Activated CD4-positive, alpha-beta T cell treated with anti-CD3 and anti-CD28 coated beads, Interleukin-2, amount 10 ng/mL, durations not matched to agents 7 days and 5 days (primary cell): ENCODE measurements at places on chromosomes 12 and 14. TPM values are rescaled to one million over a fixed set of nuclear protein-coding genes. Genes with fewer than 3 reads are reported as not detected.
A peak's percentile ranks its signal among the peaks of the same experiment; 100 is the strongest.

DNA sequence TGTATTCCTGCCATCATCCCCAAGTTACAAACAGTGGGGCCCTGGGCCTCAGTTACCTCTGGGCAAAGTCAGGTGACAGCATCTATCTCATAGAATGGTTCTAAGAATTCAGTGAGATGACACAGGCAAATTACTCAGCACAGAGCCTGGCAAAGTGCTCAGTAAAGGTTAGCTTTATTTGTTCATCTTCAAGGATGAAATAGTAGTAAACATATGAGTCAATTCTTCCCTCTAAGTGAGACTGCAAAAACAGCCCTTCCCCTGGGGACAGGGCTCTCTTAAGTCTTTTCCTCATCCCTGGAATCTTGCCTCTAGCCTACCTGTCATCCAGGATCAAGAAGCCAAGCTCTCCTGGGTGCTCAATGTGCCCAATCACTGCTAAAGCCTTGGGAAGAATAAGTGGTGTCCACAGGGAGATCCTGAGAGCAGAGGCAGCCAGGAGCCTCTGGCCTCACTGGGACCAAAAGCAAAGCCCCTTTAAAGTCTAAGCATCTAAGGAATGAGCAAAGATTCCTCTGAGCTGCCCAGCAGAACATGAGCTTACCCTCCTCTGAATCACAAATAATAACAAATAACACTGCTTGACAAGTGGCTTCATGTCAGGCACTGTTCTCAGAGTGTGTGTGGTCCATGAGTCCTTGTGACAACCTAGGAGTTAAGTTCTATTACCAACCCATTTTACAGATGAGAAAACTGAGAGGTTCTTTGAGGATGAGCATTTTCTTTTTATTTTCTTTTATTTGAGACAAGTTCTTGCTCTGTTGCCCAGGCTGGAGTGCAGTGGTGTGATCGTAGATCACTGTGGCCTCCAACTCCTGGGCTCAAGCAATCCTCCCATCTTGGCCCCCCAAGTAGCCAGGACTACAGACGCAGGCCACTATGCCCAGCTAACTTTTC is 12.1 kb downstream of the NUAK1 start:
- H3K36me3 ChIP-seq, result no peaks in the 10 kb centered on the region
- no peak overlapping the region for H3K4me3 ChIP-seq
- H3K27ac ChIP-seq, result no peak overlapping the region
- no peak for DNase-seq

DNA sequence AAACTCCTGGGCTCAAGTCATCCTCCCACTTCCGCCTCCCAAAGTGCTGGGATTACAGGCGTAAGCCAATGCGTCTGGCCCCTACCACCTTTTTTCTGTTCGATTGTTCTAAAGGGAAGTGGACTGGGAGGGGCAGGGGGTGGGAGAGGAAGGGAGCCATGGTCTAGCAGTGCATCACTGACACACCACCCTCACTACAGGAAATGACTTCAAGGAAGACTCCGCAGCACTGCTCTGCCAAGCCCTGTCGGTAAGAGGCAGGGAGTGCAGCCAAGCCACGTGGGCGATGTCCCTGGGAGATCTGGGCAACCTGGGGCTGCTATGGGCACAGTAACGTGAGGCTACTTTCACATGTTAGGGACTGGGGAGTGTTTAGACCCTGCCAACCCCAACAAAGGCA is 18.0 kb downstream of the LRRC74A start:
- H3K27me3 ChIP-seq, result peaks cover 15% of the 10 kb centered on the region
- DNase-seq, result peak; percentile 75
- no peak overlapping the region for H3K4me3 ChIP-seq
- peaks cover 10% of the 10 kb centered on the region for H3K4me1 ChIP-seq

GRCh38 chr12:127401005-127401404 is 866.0 kb upstream of the TMEM132C start:
- no peaks in the 10 kb centered on the region for H3K36me3 ChIP-seq
- no peak overlapping the region for H3K4me3 ChIP-seq
- no peaks in the 10 kb centered on the region for H3K4me1 ChIP-seq
- DNase-seq, result no peak
- peaks cover 4% of the 10 kb centered on the region for H3K27me3 ChIP-seq

DNA sequence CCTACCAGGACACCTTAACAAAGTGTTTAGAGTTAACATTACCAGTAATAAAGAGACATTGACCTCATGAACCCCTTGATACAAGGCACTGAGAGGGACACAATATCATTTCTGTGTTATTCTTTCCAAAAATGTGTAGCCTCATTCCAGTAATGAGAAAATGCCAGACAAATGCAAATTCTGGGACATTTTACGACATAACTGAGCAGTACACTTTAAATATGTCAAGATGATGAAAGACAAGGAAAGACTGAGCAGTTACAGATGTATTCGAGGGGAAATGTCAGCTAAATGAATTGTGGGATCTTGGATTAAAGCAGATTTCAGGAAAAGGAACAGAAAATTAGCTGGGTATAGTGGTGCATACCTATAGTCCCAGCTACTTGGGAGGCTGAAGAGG is 255.6 kb downstream of the ERC1 start:
- no peaks in the 10 kb centered on the region for H3K27me3 ChIP-seq
- H3K36me3 ChIP-seq, result no peaks in the 10 kb centered on the region
- no peak overlapping the region for H3K4me3 ChIP-seq
- DNase-seq, result no peak
- no peaks in the 10 kb centered on the region for H3K4me1 ChIP-seq
- no peak overlapping the region for H3K27ac ChIP-seq

DNA sequence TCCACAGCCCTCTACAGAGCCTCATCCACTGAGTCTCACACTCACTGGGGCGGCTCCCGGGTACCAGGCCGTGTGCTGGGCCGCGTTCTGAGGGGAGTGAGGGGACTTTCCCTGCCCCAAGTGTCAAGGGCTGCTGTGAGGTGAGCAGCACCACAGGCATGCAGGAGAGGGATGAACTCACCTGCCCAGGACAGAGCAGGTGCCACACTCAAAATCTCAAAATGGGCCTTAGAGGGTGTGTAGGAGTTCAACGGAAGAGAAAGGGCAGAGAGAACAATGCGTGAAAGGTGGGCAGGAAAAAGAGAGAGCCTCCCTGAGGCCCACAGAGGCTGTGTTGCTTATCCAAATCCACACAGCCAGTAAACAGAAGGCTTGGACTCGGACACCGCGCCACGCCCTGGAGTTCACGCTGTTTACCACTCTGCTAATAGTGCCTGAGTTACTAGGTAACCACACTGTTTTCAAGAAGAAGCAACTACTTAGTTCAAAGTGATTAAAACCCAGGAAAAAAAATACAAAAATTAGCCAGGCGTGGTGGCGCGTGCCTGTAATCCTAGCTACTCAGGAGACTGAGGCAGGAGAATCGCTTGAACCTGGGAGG is 32.7 kb downstream of the TSPAN11 start:
- H3K27me3 ChIP-seq, result no peaks in the 10 kb centered on the region
- no peaks in the 10 kb centered on the region for H3K36me3 ChIP-seq
- no peak for DNase-seq
- H3K27ac ChIP-seq, result no peak overlapping the region

- H3K4me3 ChIP-seq, result peak overlapping the region; percentile 81
- H3K36me3 ChIP-seq, result no peaks in the 10 kb centered on the region
- peak overlapping the region; percentile 91 for H3K27ac ChIP-seq
- H3K27me3 ChIP-seq, result peaks cover 26% of the 10 kb centered on the region
- peaks cover 35% of the 10 kb centered on the region for H3K4me1 ChIP-seq
These were observed 740 bp upstream of the PRPF40B start for GRCh38 chr12:49622501-49623141.

DNA sequence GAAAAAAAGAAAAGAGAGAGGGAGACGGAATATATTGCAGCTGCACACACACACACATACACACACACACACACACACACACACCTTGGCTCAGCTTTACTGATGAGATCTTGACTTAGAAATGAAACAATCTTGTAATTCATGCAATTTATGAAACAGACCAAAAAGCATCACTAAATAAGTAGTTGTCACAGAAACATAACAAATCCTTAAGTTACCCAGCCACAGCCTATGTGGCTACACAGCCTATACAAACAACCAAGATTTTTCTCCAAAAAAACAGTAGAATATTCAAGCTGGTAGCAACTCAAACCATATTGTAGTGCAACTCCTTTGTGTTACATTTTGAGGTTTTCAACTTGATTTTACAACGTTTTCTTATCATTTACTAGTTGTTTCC is 37.9 kb upstream of the GNG2 start:
- H3K36me3 ChIP-seq, result no peaks in the 10 kb centered on the region
- no peaks in the 10 kb centered on the region for H3K4me1 ChIP-seq
- no peak overlapping the region for H3K27ac ChIP-seq
- peaks cover 3% of the 10 kb centered on the region for H3K27me3 ChIP-seq
- DNase-seq, result no peak
- H3K4me3 ChIP-seq, result no peak overlapping the region

DNA sequence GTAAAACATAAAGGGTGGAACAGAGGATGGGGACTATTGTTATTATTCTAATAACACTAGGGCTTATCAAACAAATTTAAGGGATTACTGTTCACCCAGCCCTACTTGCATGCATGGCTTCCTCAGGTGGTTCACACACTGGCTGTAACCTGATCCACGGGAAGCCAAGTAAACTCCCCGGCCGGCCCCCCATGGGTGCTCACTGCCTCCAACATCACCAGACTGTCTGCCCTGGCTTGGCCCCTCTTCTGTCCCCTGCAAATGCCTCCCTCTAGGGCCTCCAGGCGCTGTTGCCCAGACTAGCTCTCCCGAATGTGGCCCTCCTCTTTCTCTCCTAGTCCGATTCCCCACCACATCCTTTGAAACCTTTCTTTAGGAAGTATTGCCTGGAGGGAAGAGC is 18.6 kb downstream of the FAIM2 start:
- H3K4me1 ChIP-seq, result no peaks in the 10 kb centered on the region
- no peak overlapping the region for H3K4me3 ChIP-seq
- no peak overlapping the region for H3K27ac ChIP-seq
- no peak for DNase-seq
- no peaks in the 10 kb centered on the region for H3K27me3 ChIP-seq

DNA sequence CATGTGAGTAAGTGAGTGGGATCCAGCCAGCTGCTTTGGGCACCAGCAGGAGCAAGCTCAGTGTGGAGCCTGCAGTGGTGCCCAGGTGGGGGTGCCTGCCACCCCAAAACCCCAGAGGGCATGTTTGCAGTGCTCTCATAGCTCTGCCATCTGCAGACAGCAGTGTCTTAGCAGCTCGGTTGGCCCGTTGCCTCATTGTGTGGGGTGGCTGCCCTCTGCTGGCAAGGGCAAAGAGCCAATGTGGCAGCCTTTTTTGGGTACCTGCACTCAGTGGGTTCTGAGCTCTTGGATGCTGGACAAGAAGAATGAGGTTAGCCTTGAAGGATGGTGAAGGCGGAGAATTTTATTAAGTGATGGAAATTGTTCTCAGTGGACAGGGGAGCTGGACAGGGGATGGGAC is 52.3 kb downstream of the NEUROD4 start:
- no peak overlapping the region for H3K4me3 ChIP-seq
- no peak overlapping the region for H3K27ac ChIP-seq
- H3K36me3 ChIP-seq, result no peaks in the 10 kb centered on the region
- H3K4me1 ChIP-seq, result peaks cover 2% of the 10 kb centered on the region
- peaks cover 20% of the 10 kb centered on the region for H3K27me3 ChIP-seq

DNA sequence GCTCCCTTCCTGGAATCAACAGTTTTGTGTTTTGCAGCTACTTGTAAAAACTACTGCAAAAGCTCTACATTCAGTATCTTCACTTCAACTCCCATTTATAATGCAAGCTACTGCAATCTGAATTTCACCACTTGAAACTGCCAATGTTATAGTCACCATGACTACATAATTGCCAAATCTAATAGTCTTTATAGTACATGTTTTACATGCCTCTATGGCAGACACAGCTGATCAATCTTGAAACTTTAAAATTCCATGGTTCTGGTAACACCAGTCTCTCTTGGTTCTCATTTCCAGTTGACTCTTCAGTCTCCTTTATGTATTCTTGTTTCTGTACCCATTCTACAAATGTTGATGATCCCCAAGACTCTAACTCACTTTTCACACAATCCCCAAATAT is 185.9 kb downstream of the MED13L start:
- H3K27me3 ChIP-seq, result no peaks in the 10 kb centered on the region
- H3K27ac ChIP-seq, result no peak overlapping the region
- DNase-seq, result no peak
- peaks cover 44% of the 10 kb centered on the region for H3K36me3 ChIP-seq
- peaks cover 22% of the 10 kb centered on the region for H3K4me1 ChIP-seq

GRCh38 chr14:91770185-91770584 is 38.3 kb upstream of the CATSPERB start:
- no peak for DNase-seq
- H3K4me1 ChIP-seq, result peaks cover 13% of the 10 kb centered on the region
- no peaks in the 10 kb centered on the region for H3K27me3 ChIP-seq
- H3K36me3 ChIP-seq, result peaks cover 36% of the 10 kb centered on the region
- H3K4me3 ChIP-seq, result no peak overlapping the region
- no peak overlapping the region for H3K27ac ChIP-seq

GRCh38 chr12:116299665-116300328 is 22.3 kb upstream of the MED13L start:
- H3K4me3 ChIP-seq, result no peak overlapping the region
- DNase-seq, result no peak
- no peaks in the 10 kb centered on the region for H3K4me1 ChIP-seq
- no peaks in the 10 kb centered on the region for H3K36me3 ChIP-seq

GRCh38 chr12:30525171-30525570 is 170.5 kb downstream of the IPO8 start:
- H3K36me3 ChIP-seq, result no peaks in the 10 kb centered on the region
- no peak overlapping the region for H3K27ac ChIP-seq
- peaks cover 3% of the 10 kb centered on the region for H3K27me3 ChIP-seq
- no peak for DNase-seq
- H3K4me3 ChIP-seq, result no peak overlapping the region

DNA sequence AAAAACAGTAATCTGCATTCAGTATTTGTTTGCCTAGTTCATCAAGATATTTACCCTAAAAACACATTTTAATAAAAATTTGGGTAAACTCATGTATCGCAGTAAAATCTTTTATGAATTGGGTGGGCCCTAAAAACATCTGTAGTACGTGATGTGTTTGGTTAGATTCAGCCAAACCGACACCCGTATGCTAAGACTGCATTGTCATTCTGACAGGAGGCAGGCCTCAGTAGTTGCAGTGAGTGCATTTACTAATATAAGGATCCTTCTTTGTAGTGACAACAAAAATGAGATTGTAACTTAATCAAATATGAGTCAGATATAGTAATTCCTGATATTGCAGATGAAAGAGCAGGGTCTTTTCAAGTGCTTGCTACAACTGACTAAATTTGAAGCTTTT is 191.8 kb downstream of the SLC16A7 start:
- no peak for DNase-seq
- no peaks in the 10 kb centered on the region for H3K4me1 ChIP-seq
- H3K36me3 ChIP-seq, result peaks cover 20% of the 10 kb centered on the region
- no peak overlapping the region for H3K4me3 ChIP-seq
- no peak overlapping the region for H3K27ac ChIP-seq

Gene CAPZA3
- not detected for total RNA-seq

Gene CARMIL3
- 1.1 TPM for total RNA-seq

Gene KRT6C
- not detected for total RNA-seq

Gene SMCO3
- not detected for total RNA-seq

Gene CMTM5
- not detected for total RNA-seq

Gene ATXN2
- total RNA-seq, result 46.8 TPM

Gene KRT5
- not detected for total RNA-seq

Gene ZDHHC22
- not detected for total RNA-seq

Gene OR6C2
- not detected for total RNA-seq

Gene ENDOU
- not detected for total RNA-seq
